COLO829 (cell line): ENCODE measurements at places on chromosomes 11 and 22.

DNA sequence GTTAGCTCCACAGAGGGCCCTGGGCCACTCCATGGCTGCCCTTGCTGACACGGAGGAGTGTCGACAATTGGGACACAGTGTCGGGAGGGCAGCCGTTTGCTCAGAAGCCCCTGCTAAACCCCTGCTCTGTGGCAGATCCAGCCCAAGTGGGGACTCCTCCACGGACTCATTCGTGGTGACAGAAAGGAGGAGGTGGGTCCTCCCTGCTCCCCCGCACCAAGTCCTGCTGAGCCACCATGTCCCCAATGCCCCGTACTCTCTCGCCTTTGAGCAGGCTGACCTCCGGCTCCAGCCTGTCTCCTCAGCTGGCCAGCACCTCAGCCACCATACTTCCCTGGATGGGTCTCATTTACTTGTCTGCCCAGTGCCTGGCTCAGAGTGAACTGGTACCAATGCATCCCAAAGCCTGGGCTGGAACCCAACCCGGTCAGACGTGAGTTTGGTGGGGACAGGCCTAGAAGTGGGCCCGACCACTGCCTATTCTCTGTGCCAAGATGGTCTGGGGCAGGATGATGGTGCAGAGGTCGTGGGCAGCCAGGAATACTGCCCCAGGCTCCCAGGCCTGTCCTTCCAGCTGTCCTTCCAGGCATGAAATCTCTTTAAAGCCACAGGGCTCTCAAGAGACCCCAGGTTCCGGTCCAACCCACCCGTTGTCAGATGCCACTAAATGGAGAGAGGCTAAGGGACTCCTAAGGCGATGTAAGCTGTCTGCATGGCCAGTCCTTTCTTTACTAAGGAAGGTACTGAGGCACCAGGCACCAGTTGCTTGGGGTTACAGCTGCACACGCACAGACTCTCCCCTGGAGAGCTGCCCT lies 4.3 kb downstream of the CBX6 start:
- no peak for DNase-seq

DNA sequence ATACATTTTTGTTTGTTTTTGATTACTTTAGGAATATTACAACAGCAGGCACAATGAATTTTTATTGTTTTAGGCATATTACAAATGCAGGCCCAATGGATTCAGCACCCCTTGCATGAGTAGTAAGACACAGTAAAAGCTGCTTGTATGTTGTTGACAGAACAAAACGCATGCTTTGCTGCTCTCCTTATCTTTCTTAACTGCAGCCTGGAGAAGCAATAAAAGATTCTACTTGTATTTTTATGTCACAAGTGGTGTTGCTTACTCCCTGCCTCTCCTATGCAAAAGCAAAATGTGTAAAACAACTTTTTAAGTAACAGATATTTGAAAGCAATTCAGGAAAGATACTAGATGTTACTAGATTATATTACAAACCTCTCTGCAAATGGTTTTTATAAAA lies 73.9 kb downstream of the TRPC6 start:
- no peak for DNase-seq

GRCh38 chr11:20050551-20051333 lies 109.5 kb downstream of the DBX1 start:
- DNase-seq, result peak; percentile 14

DNA sequence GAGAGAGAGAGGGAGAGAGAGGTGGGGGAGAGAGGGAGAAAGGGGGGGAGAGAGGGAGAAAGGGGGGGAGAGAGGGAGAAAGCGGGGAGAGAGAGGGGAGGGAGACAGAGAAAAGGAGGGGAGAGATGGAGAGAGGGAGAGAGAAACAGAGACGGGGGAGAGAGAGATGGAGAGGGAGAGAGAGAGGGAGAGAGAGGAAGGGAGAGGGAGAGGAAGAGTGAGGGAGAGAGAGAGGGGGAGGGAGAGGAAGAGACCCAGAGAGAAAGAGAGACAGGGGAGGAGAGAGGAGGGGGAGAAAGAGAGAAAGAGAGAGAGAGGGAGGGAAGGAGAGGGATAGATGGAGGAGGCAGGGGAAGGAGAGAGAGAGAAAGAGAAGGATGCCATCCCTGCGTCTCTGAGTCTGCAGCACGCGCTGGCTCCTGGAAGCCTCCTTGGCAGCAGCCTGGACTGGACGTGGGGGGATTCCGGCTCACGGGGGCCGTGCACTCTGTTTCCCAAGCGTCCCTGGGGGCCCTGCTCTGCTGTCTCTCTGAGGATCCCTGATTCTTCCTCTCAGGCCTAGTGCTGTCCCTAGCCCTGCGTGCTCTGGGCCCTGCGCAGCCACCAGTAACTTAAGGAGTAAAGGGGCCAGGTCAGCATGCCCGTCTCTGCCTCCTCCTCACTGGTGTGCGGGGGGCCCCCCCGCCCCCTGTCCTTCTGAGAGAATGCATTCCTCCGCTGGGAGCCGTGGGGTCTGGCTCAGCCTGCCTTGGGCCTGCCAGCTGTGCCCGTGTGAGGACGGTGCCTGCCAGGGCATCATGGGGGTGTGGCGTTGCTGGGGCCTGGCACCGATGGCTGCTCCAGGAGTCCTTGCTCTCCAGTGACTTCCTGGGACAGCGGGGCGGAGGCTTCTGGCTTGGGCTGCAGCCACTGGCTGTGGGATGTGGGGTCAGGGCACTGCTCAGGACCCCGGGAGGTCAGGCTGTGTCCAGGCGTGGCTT lies 429.5 kb downstream of the TBC1D22A start:
- DNase-seq, result no peak

DNA sequence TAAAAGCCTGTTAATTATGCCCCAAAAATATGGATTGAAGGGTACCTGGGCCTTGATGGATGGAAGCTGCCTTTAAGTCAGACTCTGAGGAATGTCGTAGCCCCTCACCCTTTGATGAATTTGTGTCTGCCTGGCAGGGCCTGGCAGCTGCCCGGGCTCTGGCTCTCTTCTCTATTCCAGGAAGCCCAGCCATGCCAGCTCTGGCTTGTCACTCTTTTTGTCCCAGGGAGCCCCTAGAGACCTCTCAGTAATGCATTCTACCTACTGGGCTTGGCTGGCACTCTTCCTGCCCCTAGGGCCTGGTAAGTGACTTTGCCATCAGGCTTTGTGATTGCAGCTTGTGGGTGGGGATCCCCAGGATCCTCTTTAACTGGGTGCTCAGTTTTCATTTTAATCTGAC lies 103.8 kb downstream of the GRIK4 start:
- DNase-seq, result no peak

DNA sequence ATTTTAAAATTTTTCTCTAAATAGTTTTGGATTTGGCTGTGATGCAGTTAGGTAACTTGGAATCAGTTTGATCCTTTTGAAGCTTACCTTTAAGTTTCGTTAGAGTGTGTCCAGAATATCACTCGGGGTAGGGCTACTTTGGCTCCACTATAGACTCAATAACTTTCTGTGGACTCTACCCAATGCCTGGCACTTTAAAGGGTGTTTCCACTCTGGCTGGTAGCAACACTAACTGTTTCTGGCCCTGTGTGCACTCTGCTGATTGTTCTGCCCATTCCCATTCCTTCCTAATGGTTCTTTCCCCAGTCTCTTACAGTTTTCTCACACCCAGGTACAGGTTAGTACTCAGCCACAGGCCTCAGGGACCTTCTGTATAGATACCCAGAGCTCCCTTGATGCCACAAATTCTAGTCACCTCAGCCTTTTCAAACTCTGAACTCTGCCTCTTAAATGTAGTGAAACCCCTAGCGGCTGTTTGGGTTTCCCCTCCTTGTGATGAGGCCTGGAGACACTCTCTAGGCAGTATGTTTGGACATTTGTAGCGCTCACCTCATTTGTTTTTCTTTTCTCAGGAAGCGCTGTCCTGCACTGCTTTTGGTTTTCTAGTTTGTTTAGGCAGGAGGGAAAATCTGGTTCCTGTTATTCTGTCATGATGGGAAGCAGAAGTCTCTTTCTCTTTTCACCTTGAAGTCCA lies 16.8 kb downstream of the CUL5 start:
- DNase-seq, result no peak

GRCh38 chr11:93986716-93987115 lies 34.4 kb upstream of the HEPHL1 start:
- peak; percentile 66 for DNase-seq

GRCh38 chr22:49500942-49501395 lies 326.7 kb downstream of the BRD1 start:
- no peak for DNase-seq
